ENCODE measurements at places on chromosomes 2 and 18.
A peak's percentile ranks its signal among the peaks of the same experiment; 100 is the strongest.

- DNase-seq, result no peak
These were observed 47.5 kb upstream of the ACSL3 start for GRCh38 chr2:222813177-222813843.

DNA sequence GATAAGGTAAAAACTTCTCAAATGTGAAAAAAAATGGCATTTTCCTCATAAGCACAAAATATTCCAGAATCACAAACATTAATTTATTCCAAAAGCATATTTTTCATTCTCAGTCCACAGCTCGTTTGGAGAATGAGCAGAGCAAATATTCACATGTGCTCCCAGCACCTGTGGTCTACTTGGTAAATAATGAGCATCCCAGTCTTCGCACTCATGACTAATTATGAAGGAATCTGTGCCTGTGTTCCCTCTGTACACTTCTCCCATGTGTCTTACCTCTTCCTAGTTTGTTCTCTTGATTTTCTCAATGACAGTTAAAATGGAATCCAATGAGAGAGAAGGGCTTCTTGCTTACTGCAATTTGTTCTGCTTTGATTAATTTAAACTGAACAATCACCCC lies 671.0 kb upstream of the SOX11 start:
- no peak for DNase-seq

- DNase-seq, result no peak
These were observed 108.3 kb upstream of the LTBP1 start for GRCh38 chr2:32838418-32838817.

- DNase-seq, result no peak
These were observed 670.0 kb upstream of the CDH2 start for GRCh38 chr18:28846958-28847357.

GRCh38 chr18:35731701-35732100 lies 150.2 kb downstream of the GALNT1 start:
- DNase-seq, result no peak

- no peak for DNase-seq
These were observed 82.3 kb upstream of the XPO1 start for GRCh38 chr2:61620244-61621159.

GRCh38 chr2:126953483-126953882 lies 54.8 kb downstream of the TEX51 start:
- DNase-seq, result no peak

DNA sequence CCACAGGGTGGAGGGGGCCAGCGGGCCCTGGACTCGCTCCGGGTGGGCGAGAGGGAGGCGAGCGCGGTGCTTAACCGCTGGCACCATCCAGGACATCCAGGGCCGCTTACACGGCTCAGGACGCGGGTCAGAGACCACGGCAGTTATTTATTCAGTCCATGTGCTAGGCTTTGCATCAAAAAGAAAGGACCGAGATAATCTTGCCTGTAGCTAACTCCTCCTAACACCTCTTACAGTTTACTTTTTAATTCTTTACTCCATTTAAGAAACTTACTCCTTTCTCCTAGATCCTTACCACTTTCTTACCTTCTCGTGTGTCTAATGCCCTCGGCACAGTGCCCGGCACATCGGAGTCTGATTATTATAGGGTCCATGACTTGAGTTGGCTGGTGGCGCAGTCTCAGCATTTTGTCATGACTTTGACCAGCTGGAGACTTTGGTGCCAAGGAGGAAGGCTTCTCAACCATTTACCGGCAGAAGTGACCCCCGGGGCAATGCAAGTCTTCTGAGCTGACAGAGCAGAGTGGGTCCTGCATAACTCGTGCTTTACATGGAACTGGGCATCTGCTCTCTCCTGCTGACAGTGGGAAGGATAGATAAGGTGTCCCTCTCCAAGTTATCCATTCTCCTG lies 503 bp downstream of the ANXA4 start:
- no peak for DNase-seq

- DNase-seq, result no peak
These were observed 13.4 kb downstream of the CAPN14 start for GRCh38 chr2:31203916-31204315.

DNA sequence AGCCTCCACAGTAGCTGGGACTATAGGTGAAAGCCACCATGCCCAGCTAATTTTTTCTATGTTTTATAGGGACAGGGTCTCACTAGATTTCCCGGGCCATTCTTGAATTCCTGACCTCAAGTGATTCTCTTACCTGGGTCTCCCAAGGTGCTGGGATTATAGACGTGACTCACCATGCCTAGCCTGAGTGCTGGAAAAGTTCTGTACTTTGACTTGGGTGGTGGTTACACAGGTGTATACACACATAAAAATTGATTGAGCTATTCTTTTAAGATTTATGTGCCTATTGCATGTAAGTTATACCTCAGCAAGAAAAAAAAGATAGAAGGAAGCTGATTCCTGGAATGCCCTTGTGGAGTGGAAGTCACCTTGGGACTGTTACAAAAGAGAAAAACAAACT lies 34.8 kb upstream of the KCNF1 start:
- DNase-seq, result no peak

DNA sequence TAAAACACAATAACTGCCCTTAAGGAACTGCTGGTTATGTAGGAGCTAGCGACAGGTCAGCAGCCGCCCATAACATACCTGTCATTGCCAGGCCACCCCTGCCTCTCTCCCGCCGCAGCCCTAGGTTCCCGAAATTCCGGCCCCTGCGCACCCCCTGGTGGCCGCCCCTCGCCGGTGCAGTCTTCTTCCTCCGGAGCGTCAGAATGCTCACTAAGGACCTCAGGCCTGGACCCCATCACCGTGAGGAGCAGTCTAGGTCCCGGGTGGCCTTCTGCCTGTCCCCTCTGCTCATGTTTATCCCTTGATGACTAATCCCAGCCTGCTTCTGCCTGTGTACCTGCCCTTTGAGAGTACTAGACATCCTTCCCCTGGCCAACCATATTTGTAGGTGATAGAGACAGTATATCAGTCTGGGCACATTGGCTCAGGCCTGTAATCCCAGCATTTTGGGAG lies 115.7 kb upstream of the SLC1A4 start:
- DNase-seq, result peak; percentile 54

DNA sequence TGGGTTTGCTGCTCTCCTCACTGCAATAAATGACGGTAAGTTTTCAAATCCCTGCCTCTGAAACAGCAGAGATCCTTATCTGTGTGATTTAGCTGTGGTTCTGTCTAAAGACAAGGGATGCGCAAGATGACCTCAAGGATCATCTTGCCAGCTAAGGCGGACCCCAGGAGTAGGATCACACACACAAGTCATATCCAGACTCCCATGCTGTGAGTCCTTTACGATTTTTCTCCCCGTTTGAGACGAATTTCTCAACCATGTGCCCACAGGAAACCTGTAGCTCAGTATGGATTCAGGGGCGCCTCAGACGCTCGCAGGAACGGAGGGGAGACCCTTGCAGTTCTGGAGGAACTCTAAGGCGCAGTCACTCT lies 11.1 kb upstream of the DCTN1 start:
- DNase-seq, result no peak

DNA sequence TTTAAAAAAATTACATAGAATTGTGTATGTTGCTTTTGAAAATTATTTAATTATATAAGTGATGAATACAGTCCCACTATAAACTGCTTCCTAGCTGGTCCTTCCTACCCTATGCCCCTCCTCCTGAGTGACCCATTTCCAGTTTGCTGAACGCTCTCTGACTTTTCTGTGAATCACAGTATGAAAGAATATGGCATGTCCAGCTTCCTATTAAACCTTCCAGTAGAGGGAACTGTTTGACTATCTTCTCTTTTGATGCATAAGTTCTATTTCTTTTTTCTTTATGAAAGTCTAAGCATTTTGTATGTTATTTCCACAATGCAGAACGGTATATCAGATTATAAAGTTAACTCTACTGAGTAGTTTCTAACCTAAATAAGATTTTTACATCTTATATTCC lies 41.3 kb downstream of the PSMG2 start:
- no peak for DNase-seq

GRCh38 chr2:131041402-131042147 lies 51.7 kb downstream of the FAM168B start:
- no peak for DNase-seq

DNA sequence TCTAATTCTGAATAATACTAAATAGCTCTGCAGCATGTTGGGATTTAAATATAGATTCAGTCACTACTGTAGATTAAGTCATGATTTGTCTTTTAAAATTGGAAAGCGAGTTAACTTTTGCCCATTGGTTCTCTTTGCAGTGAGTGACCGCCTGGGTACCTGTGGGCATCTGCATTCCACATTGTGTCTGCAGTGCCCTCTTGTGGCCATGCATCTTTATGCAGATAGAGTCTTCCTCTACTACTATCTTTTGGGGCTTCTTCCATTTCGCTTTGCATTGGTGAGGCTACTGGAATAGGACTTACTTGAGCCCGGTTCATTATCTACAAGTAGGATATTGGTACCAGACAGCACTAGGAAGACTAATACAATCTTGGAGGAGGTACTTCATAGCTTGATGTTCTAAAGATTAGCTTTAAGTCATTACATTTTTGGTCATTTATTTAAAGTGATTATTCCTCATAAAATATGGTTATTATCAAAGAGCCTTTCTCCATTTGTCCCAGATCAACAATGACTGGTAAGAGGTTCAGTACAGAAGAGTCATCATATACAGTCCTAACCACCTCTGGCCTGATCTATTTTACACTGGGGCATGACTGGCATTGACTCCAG lies 203.0 kb downstream of the SOCS6 start:
- DNase-seq, result peak; percentile 14

DNA sequence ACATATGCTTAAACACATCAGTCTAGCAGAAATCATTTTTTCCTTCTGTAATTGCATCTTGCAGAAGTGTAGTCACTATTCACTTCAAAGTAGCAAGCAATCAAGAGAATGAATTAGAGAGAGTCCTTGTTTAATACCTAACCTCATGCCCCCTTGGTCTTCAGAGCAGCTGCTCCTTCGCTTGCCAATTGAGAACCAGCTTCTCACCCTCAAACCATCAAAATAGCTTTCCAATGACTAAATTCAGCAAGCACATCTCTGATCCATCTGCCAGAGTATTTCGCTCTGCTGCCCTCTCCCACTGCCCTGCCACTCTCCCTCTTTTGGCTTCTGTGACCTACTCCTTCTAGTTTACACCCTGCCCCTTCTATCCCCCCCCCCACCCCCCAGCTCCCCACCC lies 120.7 kb upstream of the AGAP1 start:
- DNase-seq, result no peak

- DNase-seq, result no peak
These were observed 11.5 kb upstream of the DIPK1C start for GRCh38 chr18:74468547-74469061.

Data from stimulated activated CD8-positive, alpha-beta memory T cell treated with anti-CD3 and anti-CD28 coated beads, Interleukin-15, amount 100 ng/mL, for 4 hours (primary cell).